ENCODE measurements at places on chromosomes 12 and 14.

- DNase-seq, result no peak
Observed at GRCh38 chr14:24130717-24131548, 474 bp downstream of the FITM1 start.

DNA sequence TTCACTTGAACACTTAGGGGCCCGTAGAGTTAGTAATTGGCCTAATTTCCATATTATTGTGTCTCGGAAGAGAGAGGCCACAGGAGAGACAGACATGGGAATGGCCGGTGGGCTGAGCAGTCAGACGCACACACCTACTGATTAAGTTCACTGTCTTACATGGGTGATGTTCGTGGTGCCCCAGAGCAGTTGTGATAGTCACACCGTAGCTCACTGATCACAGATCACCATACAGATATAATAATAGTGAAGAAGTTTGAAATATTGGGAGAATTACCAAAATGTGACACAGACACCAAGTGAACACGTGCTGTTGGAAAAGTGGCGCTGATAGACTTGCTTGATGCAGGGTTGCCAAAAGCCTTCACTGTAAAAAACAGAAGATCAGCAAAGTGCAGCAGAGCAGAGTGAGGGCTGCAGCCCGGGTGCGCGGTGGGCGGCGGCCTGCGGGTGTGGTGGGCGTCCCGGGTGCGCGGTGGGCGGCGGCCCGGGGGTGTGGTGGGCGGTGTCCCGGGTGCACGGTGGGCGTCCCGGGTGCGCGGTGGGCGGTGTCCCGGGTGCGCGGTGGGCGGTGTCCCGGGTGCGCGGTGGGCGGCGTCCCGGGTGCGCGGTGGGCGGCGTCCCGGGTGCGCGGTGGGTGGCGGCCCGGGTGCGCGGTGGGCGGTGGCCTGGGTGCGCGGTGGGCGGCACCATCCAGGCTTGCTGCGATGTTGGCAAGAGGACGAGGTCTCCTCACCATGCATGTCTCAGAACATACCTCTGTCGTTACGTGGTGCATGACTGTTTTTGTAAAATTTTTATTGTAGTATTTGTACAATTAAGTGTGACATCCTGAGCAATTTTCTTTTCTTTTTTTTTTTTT lies 34.3 kb upstream of the TEX22 start:
- no peak for DNase-seq

DNA sequence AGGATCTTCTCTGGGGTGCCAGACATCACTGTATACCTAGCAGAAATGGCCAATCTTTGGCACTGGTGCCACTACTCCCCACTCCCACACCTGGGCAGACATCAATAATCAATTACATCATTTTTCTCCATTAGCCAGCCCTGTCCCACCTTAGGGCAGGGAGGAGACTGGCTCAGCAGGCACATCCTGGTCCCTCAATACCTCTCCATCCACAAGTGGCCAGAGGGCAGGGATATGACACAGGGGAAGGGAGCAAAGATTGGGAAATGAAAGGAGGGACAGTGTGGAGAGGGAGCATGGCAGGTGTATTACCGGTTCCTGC lies 10.2 kb downstream of the RAPGEF3 start:
- DNase-seq, result no peak

DNA sequence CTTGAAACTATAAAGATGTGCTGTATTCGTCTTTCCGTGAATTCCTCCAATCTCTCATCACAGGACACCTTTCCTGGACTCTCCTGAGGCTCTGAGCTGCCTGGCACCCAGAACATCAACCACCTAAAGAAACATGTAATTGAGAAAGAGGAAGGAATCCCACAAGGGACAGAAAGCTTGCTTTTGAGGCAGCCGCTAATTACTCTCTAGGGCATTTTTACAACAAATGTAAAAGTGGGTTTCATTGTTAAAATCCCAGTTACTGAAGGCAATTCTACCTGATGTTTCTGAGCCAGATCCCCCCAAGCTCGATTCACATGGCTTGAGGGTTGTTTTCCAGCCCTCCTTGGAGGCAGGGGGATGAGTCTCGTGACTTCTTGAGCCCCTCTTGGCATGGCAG lies 238.5 kb upstream of the LHX5 start:
- no peak for DNase-seq

- DNase-seq, result no peak
Observed at GRCh38 chr12:40058721-40059190, 47.1 kb downstream of the SLC2A13 start.

DNA sequence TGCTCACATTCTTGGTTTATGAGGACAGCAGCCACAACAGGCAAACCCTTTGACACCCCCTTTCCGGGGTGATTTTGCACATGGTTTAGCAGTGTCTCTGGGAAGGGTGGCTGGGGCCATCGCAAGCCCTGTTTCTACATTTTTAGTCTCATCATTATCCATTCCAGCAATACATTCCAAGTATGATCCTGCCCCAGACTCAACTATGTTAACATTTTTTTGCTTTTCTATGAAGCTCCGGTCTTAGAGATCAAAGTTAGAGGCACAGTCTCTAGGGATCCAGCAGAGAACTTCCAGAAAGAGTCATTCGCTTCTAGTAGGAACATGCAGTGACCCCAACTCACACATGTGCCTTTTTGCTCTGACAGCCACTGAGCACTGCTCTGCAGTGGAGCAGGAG lies 130.9 kb downstream of the TBX5 start:
- DNase-seq, result no peak

DNA sequence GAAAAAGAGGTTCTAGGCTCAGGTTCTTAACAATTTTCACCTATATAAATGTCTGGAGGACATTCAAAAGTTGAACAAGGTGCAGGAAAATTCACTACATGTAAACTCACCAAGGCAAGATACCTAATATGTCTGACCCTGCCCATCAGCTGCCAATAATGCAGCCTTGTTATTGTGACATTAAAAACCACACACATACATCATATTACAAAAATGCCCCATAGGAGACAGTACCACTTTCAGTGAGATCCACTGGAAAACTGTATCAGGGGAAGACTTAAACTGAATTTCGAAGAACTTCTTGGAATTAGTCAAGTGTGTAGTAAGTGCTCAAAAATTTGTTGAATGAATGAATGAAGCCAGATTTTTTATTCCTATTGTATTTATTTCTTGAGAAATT lies 83.1 kb downstream of the KICS2 start:
- no peak for DNase-seq

DNA sequence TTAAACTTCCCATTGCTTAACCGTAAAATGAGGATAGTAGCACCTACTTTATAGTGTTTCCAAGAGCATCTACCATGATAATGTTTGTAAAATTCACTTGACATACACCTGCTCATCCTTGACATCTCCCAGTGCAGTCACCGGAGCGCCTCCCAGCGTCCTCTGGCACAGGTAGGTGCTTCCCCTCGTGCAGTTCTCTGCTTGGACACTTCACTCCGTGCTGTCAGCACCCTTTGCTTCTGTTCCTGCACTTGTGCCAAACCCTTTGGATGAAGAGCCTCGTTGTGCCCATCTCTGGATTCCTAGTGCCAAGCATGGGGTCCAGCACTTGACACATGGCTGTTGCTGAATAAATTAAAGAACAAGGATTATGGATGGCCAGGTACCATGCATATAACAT lies 28.3 kb downstream of the ETV6 start:
- no peak for DNase-seq

- DNase-seq, result no peak
Observed at GRCh38 chr14:95092723-95093122, 64.6 kb downstream of the DICER1 start.

GRCh38 chr12:4386801-4387200 lies 7.3 kb upstream of the FGF23 start:
- DNase-seq, result no peak

DNA sequence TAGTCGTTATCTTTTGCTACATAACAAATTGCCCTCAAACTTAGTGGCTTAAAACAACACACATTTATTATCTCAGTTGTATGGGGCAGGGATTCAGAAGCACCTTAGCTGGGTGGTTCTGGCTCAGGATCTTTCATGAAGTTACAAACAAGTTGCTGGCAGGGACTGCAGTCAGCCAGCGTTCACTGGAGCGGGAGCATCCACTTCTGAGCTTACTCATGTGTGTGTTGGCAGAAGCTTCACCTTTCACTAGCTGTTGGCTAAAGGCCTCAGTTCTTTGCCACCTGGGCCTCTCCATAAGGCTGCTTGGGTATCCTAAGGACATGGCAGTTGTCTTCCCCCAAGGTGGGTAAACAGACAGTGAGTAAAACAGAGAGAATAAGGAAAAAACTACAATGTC lies 365.7 kb downstream of the RPS29 start:
- no peak for DNase-seq

- DNase-seq, result peak; percentile 84
Observed at GRCh38 chr14:74860899-74861733, 14.8 kb downstream of the PROX2 start.

- DNase-seq, result no peak
Observed at GRCh38 chr12:56998981-56999380, 7.4 kb downstream of the ZBTB39 start.

GRCh38 chr12:91179966-91180561 lies 2.6 kb downstream of the DCN start:
- no peak for DNase-seq

DNA sequence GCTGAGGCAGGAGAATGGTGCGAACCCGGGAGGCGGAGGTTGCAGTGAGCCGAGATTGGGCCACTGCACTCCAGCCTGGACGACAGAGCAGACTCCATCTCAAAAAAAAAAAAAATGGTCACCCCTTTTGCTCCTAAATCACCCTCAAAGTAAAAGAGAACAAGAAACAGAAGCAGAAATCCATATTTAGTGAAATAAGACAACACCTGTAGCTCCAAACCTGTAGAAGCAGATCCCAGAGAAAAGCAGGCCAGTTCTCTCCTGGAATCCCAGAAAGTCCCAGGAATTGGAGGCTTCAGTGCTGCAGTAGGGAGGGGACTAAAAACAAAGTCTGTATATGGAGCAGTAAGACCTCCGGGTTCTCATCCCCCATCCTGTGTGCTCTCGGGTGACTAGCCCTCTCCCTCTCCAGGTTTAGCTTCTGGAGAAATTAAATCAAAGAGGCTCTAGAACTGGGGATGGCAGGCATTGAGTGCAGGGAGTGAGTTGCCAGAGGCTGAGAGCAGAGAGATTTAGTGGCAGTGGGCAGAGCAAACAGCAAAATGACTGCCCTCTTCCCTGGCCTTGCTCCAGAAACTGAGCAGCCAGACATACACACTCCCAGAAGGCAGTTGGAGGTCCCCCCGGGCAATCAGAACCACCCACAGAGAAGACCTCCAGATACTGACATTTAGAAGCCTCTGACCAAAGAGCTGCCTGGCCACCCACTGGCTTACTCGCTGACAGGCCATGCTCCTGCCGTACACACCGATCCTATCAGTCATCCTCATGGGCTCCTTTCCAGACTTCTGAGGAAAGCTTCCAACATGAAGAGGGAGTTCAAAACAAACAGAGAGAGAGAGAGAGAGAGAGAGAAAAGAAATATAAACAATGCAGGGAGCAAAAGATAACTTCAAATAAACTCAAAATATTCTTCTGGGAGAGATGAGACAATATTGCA lies 6.3 kb upstream of the MLXIP start:
- DNase-seq, result no peak

- DNase-seq, result peak; percentile 61
Observed at GRCh38 chr12:101759396-101760047, 20.3 kb upstream of the SYCP3 start.

- no peak for DNase-seq
Observed at GRCh38 chr12:61367281-61367785, 892.9 kb upstream of the USP15 start.

- no peak for DNase-seq
Observed at GRCh38 chr14:66708267-66708666, 200.3 kb downstream of the GPHN start.

DNA sequence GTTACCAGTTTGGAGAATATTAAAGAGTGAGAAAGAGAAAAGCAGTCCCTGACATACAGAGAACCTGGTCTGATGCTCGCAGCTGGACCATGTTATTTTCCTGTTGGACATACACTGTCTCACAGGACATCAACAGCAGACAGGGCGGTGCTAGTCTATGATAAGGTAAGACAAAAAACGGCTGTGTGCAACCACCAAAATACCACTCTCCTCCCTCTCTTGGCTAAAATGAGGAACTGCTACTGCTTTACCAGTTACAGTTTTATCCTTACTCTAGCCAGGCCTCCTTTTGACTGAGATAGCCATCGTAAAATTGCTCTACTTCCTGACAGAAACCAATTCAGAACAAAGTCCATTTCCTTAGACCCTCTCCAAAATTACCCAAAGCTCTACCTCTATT lies 47.0 kb upstream of the ERGIC2 start:
- peak; percentile 80 for DNase-seq

- no peak for DNase-seq
Observed at GRCh38 chr14:98847521-98848468, 424.2 kb downstream of the BCL11B start.

DNA sequence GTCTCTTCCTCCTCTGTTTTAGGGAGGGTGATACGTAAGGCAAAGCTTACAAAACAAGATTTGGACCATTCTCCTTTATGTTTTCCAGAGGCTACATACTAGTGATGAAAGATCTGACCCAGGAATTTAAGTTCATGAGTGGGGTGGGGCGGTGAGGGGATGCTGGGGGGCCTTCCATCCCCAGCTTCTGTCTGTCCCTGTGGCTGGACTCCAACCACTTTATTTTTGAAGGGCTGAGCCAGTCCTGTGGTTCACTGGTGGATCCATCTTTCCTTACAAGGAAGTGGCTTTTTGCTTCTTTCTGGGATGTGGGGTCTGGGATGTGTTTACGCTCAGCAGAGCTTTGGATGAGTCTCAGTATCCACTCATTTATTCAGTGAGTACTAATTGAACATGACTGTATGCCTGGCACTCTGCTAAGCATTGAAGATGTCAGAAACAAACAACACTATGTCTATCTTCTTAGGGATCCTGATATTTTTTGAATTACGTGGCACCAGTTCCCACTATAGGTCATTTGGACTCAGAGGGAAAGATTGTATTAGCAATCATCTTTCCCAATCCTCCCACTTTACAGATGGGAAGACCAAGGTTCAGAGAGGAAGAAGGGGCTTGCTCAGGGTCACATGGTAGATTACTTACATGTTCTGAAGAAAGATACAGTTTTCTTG lies 291.8 kb upstream of the TBX3 start:
- DNase-seq, result no peak

DNA sequence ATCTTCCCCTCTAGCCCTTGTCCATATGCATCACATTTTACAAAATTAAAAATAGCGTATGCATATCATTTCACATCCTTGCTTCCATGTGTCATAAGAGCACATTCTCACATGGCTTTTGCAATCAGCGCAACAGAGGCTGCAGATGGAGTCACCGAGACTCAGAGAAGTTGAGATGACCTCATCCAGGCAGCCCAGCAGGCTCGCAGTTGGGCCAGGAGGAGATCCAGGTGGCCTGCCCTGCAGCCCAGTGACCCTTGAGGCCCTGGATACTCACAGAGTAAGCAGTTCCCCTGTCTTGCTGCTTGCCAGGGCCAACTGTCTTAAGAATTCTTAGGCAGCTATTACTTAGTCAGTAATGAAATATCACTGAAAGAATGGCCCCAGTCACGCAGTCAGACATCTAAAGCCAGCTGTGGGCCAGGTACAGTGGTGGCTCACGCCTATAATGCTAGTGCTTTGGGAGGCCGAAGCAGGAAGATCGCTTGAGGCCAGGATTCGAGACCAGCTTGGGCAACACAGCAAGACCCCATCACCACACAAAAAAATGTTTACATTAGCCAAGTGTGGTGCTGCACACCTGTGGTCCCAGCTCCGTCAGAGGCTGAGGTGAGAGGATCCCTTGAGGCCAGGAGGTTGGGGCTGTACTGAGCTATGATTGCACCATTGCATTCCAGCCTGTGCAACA lies 9.1 kb downstream of the CAMKK2 start:
- no peak for DNase-seq
